ENCODE measurements at places on chromosomes 16 and 17. TPM values are rescaled to one million over a fixed set of nuclear protein-coding genes. Genes with fewer than 3 reads are reported as not detected.

The FGF11 gene
- total RNA-seq = 4.1 TPM

The BPTF gene
- 161 TPM for total RNA-seq

The ELMO3 gene
- 5.6 TPM for total RNA-seq

The C17orf58 gene
- total RNA-seq = 14.1 TPM

The EFNB3 gene
- 14.1 TPM for total RNA-seq

The CFDP1 gene
- total RNA-seq = 88.2 TPM

The RGS9 gene
- total RNA-seq = 13.8 TPM

The KRTAP4-6 gene
- total RNA-seq = not detected

The ZNF423 gene
- 35.0 TPM for total RNA-seq

The ATP1B2 gene
- 16.6 TPM for total RNA-seq

The CSH1 gene
- not detected for total RNA-seq

The IL17C gene
- 0.32 TPM for total RNA-seq

The IRX3 gene
- 15.6 TPM for total RNA-seq

The CENPT gene
- total RNA-seq = 47.0 TPM

The PRSS33 gene
- total RNA-seq = 0.35 TPM

The CD300LG gene
- total RNA-seq = not detected

The CTRB1 gene
- not detected for total RNA-seq

The ZNF18 gene
- 16.3 TPM for total RNA-seq

The ASB16 gene
- total RNA-seq = 0.56 TPM

The CIITA gene
- not detected for total RNA-seq

The COX6A2 gene
- total RNA-seq = not detected

The TNFRSF17 gene
- total RNA-seq = not detected

The NMRAL1 gene
- total RNA-seq = 56.9 TPM

The DPEP2 gene
- not detected for total RNA-seq

The TNS4 gene
- total RNA-seq = 2.5 TPM

The CD7 gene
- total RNA-seq = 0.59 TPM

The NRN1L gene
- 7.3 TPM for total RNA-seq

The ACSM5 gene
- not detected for total RNA-seq

The NTN1 gene
- total RNA-seq = 17.0 TPM

The KDM8 gene
- total RNA-seq = 12.1 TPM

The INCA1 gene
- 1.6 TPM for total RNA-seq

The CSNK2A2 gene
- total RNA-seq = 117 TPM

The ZG16B gene
- not detected for total RNA-seq

The CHST4 gene
- 4.4 TPM for total RNA-seq

The PRAC1 gene
- total RNA-seq = not detected

The KRTAP3-2 gene
- total RNA-seq = not detected

The UNC45B gene
- total RNA-seq = not detected

The TVP23B gene
- 39.7 TPM for total RNA-seq

The DCTN5 gene
- total RNA-seq = 82.2 TPM

The RUNDC3A gene
- 2.7 TPM for total RNA-seq

Data from endodermal cell (in vitro differentiated cells).